ENCODE measurements at places on chromosomes 3 and 15.

- no peak for DNase-seq
These were observed 32.0 kb downstream of the CORO2B start for GRCh38 chr15:68610825-68611224.

DNA sequence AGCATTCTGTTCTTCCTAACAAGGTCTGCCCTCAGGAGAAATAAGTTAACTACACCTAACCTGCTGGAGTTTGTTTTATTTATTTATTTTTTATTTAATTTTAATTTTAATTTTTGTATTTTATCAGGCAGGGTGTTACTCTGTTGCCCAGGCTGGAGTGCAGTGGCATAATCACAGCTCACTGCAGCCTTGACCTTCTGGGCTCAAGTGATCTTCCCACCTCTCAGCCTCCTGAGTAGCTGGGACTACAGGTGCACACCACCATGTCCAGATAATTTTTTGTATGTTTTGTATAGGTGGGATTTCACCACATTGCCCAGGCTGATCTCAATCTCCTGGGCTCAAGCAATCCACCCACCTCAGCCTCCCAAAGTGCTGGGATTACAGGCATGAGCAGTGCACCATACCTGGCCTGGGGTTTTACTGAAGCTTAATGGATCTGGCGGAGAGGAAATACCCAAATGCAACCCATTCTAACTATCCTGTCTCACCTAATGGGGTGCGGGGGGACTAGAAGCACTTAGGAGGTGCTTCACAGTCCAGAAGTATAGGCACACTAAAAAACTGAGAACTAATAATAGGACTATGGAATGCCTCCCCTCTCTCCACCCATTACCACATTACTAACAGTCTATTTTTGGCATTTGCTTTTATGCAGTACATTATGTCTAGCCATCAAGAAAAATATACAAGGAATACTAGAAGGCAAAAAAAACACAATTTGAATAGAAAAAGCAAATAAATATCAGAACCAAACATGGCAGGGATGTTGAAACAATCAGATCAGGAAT is 61.4 kb downstream of the TTBK2 start:
- DNase-seq: no peak

DNA sequence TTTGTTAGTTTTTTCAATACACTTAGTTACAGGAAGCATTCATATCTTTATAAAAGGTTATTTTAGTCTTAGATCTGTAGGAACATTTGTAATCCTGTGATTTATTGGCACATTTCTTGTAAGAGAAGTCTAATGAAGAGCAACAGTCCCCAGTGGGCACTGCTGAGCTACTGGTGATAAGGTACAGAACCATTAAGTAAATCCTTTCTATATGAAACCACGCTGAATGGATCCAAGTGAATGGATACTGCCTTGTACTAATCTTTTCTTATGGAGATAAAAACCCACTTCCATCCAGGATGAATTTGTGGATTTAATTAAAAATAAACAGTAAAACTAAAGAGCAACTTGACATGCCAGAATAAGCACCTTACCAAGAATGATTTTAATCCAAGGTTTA is 64.0 kb downstream of the SHQ1 start:
- DNase-seq: no peak

DNA sequence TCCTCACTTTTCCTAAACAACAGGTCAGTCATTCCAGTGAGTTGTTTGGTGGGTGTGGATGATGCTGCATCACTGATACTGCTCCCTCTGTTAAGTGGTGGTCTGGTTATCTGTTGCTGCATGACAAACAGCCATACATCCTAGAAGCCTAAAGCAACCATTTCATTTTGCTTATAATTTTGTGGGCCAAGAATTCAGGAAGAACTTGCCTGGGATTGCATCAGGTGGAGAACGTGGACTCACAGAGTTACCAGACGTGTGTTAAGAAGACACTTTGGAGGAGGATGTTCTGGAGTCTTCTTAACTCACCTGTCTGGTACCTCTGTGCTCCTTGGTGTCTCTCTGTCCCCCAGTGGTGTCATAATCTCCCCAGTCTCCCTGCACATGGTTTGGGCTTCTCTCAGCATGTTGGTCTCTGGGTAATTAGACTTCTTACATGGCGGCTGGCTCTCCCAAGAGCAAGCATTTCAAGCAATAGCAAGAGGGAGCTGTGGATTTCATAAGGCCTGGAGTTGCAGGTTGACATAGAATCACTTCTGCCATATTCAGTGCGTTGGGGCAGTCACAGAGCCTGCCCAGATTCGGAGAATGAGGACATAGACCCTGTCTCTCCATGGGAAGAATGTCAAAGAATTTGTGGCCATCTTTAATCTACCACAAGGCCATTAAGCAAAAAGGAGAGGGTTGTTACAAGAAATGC is 20.1 kb downstream of the USP3 start:
- no peak for DNase-seq

DNA sequence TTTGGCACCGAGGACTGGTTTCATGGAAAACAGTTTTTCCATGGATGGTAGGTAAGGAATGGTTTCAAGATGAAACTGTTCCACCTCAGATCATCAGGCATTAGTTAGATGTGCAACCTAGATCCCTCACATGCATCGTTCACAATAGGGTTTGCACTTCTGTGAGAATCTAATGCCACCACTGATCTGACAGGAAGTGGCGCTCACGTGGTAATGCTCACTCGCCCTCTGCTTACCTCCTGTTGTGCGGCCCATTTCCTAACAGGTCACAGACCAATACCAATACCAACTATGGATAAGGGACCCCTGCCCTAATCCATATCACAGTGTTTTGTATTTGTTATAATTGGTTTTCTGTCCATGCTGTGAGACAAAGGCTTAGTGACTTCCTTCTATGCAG is 58.9 kb downstream of the SLMAP start:
- no peak for DNase-seq

DNA sequence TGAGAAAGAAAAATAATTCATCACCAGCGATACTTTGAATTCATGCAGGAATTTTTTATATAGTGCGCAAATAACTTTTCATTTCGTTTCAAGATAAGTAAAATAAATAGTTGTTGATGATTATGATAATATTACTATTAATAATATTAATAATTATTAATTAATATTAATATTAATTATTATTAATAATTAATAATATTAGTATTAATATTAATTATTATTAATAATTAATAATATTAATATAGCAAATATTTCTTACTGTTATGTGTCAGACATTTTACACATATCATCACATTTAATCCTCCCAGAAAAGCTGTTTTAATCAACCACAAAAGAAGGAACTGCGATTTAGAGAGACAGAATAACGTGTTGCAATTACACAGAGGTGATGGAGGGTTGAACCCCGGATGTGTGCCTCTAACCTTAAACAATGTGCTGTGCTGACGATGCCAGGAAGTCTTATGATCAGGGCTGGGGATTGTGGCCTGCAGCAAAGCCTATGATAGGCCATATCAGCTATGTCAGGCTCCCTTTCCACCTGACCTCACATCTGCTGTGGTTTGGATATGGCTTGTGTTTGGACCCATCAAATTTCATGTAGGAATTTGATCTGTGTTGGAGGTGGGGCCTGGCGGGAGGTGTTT is 263.5 kb upstream of the NR2F2 start:
- no peak for DNase-seq

DNA sequence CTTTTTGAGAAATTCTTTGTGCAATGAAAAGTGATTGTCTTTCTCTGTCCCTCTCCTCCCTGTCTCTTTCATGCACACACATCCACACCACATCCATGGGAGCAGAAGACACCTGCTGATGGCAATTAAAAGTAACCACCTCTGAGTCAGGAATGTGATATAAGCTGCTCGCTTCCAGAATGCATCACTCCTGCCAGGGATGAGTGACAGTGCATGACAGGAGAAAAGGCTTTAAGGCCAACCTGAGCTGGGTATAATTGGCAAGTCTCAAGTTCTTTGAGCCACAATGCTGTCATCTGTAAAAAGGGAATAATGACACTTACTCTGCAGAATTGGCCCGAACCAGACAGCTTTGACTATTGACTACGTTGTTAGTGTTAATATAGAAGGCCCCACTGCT is 59.6 kb downstream of the UBP1 start:
- DNase-seq: no peak

GRCh38 chr15:89999676-90000185 is 1.4 kb upstream of the ZNF710 start:
- no peak for DNase-seq

GRCh38 chr3:149009732-149010131 is 18.4 kb downstream of the GYG1 start:
- no peak for DNase-seq

DNA sequence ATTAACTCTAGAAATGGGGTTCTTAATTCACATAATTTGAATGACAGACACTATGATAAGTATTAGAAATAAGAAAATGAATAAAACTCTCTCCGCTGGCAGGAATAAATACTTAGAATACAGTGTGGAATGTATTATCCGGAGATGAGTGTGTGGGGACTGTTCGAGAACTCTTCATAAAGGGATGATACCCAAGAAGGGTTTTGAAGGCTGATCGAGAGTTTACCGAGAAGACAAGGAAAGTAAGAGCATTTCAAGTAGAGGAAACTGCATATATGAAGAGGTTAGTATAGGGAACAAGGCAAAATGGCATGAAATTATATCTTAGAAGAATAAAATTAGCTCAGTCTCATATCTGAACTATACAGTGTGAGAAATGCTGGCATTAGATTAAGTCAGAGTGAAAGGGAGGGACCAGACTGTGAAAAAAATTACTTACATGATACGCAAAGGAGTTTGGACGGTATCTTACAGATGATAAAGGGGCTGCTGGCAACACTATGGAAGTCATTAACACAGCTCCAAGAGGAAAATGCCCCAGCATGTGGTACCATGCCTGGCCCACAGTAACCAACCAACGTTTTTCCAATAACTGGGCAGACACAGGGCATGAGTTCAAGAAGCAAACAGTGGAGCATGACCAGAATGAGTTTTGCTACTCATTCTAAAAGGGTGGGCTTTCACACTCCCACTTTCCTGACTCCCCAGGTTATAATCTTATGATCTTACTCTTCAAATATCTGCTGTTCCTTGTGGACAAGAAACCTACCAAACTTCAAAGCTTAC is 6.5 kb downstream of the DCBLD2 start:
- DNase-seq: no peak

- no peak for DNase-seq
These were observed 201.0 kb upstream of the WNT5A start for GRCh38 chr3:55688154-55688553.

GRCh38 chr15:80317389-80318182 is 65.6 kb upstream of the CTXND1 start:
- DNase-seq: no peak

DNA sequence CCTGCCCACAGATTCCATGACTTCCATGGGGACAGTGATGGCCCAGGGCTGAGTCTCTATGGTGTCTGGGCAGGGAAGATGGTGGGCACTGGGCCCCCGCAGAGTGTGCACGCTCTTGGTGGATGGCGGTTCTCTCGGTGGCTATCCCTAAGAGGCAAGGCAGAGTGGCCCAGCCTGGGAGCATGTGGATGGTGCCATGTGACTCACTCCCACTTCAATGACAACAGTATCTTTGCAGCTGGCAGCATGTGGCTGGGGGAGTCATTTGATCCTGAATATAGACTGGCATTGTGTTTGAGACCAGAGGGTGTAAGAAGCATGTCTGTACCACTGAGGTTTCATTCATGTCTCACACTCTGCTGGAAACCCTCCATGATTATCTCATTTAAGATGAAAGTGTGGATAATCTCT is 101.2 kb downstream of the CORO2B start:
- DNase-seq: no peak

GRCh38 chr3:143825513-143825912 is 22.8 kb downstream of the SLC9A9 start:
- no peak for DNase-seq
